Right lobe of liver (tissue), 6 donors: ENCODE measurements at places on chromosomes 5 and 9.
A peak's percentile ranks its signal among the peaks of the same experiment; 100 is the strongest.

- H3K27ac ChIP-seq, result no peak overlapping the region
- no peak for DNase-seq
- H3K36me3 ChIP-seq, result no peaks in the 10 kb centered on the region
- no peaks in the 10 kb centered on the region for H3K27me3 ChIP-seq
- H3K4me1 ChIP-seq, result no peaks in the 10 kb centered on the region
- H3K4me3 ChIP-seq, result no peak overlapping the region
These were observed 156.4 kb upstream of the IRX4 start for GRCh38 chr5:2039180-2039531.

DNA sequence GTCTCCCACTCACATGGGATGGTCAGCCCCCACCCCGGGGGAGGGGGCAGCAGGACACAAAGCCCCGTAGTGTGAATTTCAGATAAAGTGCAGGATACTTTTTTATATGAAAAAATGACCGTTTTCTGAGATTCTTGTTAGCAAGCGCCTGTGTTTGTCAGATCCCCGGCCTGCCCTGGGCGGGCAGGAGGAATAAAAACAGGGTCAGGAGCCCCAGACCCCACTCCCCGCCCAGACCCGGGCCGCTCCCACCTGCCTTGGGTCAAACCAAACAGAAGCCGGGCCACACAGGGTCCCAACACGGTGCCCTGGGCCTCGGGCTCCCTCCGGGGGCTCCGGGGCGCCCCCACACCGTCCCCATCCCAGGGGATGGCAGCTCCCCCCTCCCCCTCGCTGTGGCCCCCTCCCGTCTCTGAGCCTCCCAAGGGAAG is 13.5 kb upstream of the NRARP start:
- DNase-seq, result no peak
- H3K36me3 ChIP-seq, result no peaks in the 10 kb centered on the region
- H3K4me3 ChIP-seq, result no peak overlapping the region
- H3K27me3 ChIP-seq, result no peaks in the 10 kb centered on the region
- H3K4me1 ChIP-seq, result no peaks in the 10 kb centered on the region

DNA sequence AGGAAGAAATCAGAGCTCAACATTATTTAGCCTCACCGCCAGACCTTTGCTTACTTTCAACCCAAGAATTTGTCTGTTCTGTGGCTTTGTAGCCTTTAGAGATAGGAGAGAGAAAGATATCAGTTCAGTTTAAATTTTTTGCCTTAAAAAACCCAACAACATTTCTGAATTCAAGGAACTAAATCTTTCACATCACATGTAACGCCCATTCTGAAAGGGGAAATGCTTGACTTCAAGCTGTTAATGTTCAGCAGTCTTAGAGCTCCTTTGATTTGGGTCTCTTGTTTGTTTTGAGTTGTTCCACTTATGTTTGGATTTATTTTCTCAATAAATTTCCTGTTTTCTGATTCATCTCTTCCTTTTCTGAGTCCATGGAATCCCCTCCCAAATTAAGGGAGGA is 294.5 kb downstream of the ARHGAP26 start:
- DNase-seq, result no peak
- no peaks in the 10 kb centered on the region for H3K36me3 ChIP-seq
- no peaks in the 10 kb centered on the region for H3K4me1 ChIP-seq

GRCh38 chr5:133840168-133840567 is 128.3 kb downstream of the C5orf15 start:
- H3K27me3 ChIP-seq, result no peaks in the 10 kb centered on the region
- no peak overlapping the region for H3K4me3 ChIP-seq
- no peak for DNase-seq

DNA sequence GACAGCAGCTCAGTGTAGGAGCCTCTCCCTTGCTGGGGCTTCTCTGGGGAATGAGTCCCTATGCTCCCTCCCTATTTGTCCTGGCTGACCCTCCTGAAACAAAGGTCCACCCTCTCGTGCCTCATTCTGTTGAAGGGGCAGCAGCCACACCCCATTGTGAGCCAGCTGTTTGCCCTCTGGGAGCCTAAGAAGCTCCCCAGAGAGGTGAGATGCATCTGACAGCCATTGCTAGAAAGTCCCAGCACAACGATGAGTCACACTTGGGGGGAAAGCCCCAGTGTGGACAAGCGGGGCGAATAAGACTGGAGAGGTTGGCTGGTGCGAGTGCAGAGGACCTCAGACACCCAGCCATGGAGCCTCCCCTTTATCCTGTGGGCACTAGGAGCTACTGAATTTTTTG is 101.4 kb downstream of the PPARGC1B start:
- H3K27me3 ChIP-seq, result no peaks in the 10 kb centered on the region
- DNase-seq, result no peak
- no peak overlapping the region for H3K27ac ChIP-seq
- no peaks in the 10 kb centered on the region for H3K36me3 ChIP-seq

- H3K27me3 ChIP-seq, result no peaks in the 10 kb centered on the region
- no peak overlapping the region for H3K27ac ChIP-seq
- DNase-seq, result no peak
These were observed 192.7 kb downstream of the SMC2 start for GRCh38 chr9:104286799-104287198.

DNA sequence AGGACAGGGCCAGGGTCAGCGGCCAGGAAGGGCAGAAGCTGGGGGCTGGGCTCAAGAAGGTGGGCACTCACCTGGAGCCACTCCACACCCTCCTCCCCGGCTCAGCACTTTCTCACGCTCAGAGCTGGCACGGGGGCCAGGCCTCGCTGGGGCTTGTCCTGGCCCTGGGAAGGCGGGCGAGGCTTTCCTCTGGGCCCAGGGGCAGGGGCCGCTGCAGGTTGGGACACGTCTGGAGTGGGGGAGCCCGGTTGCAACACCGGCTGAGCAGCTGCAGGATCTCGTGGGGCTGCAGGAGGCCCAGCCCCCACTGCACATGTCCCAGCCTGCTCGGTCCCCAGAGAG is 38.9 kb upstream of the EGFL7 start:
- no peak overlapping the region for H3K27ac ChIP-seq
- H3K36me3 ChIP-seq, result no peaks in the 10 kb centered on the region
- no peaks in the 10 kb centered on the region for H3K27me3 ChIP-seq
- H3K4me1 ChIP-seq, result peaks cover 5% of the 10 kb centered on the region
- DNase-seq, result peak; percentile 54

DNA sequence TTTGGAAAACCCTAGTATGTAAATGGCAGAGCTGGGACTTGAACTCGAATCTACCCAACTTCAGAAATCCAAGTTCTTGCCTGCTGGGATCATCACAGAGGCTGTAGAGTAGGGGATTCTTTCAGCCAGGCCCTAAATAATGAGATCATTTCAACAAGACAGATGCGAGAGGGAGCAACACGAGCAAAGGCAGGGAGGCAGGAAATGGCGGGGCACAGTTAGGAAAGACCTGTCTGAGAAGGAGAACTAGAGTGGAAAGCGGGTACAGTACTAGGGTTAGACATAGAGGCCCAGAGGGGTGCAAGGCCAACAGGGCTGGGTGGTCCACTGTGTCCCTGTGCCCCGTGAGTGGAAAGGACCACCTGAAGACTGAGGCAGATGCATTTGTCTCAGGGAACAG is 46.1 kb downstream of the MVB12B start:
- no peaks in the 10 kb centered on the region for H3K36me3 ChIP-seq
- H3K4me3 ChIP-seq, result no peak overlapping the region
- DNase-seq, result no peak
- no peaks in the 10 kb centered on the region for H3K27me3 ChIP-seq

DNA sequence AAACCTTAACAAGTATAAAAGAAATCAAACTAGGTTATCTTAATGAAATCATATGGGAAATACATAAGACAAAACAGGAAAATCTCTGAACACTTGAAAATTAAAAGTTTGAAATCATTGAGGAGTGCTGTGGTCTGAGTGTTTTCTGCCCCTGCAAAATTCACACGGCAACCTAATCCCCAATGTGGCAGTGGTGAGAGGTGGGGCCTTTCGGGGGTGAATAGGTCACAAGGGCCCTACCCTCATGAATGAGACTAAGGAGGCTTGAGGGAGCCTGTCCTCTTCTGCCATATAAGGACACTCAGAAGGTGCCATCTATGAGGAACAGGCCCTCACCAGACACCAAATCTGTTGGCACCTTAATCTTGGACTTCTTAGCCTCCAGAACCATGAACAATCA is 10.7 kb downstream of the CAMSAP1 start:
- no peaks in the 10 kb centered on the region for H3K36me3 ChIP-seq
- no peak overlapping the region for H3K4me3 ChIP-seq
- DNase-seq, result no peak
- no peaks in the 10 kb centered on the region for H3K4me1 ChIP-seq

DNA sequence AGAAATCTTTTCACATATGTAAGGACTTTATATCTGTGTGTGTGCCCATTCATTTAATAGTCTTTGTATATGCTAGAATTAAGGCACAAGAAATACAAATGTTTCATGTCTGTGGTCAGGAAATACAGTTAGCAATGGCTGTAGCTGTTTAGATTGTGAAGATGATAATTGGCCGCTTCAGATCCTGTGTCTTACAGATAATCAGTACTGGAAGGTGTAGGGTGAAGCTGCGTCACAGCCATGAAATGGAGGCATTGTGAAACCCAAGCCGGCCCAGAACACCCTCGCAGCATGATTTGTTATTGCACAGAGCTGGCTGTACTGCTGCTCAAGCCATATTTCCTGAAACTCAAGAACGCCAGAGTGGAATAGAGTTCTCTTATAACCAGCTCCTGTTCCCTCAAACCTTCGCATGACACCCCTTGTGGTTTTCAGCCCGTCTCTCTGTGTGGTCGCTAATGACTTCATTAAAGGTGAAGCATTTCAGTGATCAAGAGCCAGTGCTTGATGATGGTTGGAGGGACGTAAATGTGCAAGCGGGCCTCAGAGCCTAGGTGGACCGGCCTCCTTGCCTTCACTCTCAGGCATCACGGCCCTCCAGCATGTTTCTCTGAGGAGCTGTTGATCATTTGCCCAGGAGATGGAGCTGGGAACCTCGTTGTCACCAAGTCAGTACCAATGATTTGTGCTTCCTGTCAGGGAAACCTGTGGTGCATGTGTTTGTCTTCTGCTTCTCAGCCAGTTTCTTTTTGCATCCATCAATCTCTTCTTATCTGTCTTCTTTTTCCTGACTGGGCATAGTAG is 80.1 kb downstream of the F2RL2 start:
- H3K4me3 ChIP-seq, result no peak overlapping the region
- H3K36me3 ChIP-seq, result no peaks in the 10 kb centered on the region
- no peak for DNase-seq
- peaks cover 3% of the 10 kb centered on the region for H3K4me1 ChIP-seq
